ENCODE measurements at places on chromosomes 5 and 9. TPM values are rescaled to one million over a fixed set of nuclear protein-coding genes. Genes with fewer than 3 reads are reported as not detected.

DNA sequence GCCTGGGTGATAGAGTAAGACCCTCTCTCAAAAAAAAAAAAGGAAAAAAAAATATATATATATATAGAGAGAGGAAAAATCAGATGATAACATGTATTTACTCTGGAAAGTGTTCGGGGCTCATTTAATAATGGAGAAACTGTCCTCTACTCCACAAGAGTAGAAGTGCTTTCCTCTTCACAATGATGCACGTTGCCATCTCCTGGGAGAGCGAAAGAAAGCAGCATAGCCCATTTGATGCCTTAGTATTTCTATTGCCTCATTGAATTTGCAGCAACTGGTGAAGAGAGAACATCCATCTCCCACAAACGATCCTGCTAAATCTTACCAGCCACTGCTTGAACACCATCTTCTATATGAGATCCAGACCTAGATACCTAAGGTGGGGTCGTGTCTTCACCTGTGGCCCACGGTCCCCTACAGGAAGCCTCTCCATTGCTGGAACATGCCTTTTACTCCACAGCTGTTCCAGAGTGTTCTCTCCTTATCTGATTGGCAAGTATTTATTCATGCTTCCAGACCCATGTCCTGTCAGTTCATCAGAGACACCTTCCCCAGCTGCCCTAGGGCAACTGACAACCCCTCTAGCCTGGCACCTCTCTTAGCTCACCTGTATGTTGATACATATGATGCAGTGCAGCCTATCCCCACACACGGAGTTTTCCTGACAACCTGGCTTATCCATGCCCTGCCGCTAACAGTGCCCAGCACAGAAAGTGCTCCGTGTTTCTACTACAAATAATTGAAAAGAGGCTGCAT lies 115.3 kb downstream of the MARCHF11 start:
- no peak overlapping the region for H3K4me3 ChIP-seq
- no peaks in the 10 kb centered on the region for H3K36me3 ChIP-seq
- H3K27me3 ChIP-seq, result no peaks in the 10 kb centered on the region

- peaks cover 86% of the 10 kb centered on the region for H3K36me3 ChIP-seq
- no peak overlapping the region for H3K27ac ChIP-seq
- peaks cover 10% of the 10 kb centered on the region for H3K4me1 ChIP-seq
Observed at GRCh38 chr5:150046031-150046430, 40.3 kb downstream of the CSF1R start.

NEUROG1 gene
- polyA plus RNA-seq, result not detected

DNA sequence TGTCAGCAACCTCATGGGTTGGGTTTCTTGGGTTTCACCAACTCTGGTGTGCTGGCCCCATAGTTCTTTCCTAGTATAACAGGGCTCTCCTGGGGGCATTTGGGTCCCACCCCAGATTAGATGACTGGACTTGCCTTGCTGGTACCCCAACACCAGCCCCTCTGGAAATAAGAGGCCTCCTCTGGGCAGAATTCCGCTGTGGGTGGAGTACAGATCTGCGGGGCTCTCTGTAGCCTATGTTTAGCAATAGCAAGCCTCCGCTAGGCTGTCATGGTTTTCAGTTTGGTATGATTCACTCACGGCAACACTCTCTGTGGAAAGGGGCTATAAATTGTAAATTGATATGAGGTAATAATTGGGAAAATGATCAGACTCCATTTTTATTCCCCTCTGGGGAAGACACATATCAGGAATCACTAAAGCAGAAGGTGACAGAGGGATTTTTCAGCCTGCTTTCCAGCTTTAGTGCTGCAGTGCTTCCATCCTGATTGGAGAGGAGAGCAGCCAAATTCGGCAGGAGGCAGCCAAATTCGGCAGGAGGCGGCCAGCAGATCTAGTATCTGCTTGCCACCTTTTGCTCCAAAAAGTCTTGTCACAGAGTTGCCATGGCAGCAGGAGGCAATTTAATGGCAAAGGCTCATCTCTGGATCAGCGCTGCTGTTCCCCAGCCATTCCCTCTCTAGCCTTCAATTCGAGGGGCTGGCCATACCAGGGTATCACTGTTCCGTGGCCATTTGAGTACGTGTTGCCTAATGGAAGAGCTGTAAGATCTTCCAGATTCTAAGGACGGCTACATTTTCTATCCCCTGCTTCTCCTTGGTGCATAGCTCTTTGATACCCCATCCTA lies 84.6 kb downstream of the SLC44A1 start:
- H3K4me1 ChIP-seq, result no peaks in the 10 kb centered on the region
- peak; percentile 37 for DNase-seq
- no peak overlapping the region for H3K27ac ChIP-seq
- H3K36me3 ChIP-seq, result no peaks in the 10 kb centered on the region

DNA sequence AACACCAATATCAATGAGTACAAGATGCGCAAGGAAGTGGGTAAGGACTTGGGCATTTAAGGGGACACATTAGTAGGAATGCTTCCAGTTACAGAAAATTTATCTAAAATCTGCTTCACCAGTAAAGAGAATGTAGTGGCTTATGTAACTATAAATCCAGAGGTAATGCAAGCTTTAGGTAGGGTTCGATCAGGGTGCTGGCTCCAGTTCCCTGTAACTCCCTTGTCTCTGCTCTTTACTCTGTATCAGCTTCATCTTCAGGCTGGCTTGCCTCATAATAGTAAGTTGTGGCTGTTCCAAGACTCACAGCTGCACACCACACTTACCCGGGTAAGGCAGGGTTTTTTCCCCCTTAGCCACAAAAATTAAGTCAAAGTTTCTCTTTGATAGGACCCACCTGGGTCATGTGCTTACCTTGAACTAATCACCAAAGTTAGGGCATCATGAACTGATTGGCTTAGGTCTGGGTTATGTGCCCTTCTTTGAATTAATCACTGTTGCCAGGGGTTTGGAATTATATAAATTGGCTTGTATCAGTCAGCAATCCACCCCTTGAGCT lies 35.5 kb downstream of the ARHGEF37 start:
- no peaks in the 10 kb centered on the region for H3K36me3 ChIP-seq
- H3K4me1 ChIP-seq, result peaks cover 11% of the 10 kb centered on the region
- no peak overlapping the region for H3K27ac ChIP-seq
- H3K27me3 ChIP-seq, result no peaks in the 10 kb centered on the region
- no peak for DNase-seq

- peak; percentile 11 for DNase-seq
- H3K27me3 ChIP-seq, result peaks cover 10% of the 10 kb centered on the region
- H3K4me1 ChIP-seq, result peaks cover 33% of the 10 kb centered on the region
- peaks cover 11% of the 10 kb centered on the region for H3K36me3 ChIP-seq
Observed at GRCh38 chr9:136806631-136807201, 1.0 kb upstream of the RABL6 start.

ZNF618 gene
- polyA plus RNA-seq, result 16.2 TPM

ORM1 gene
- 2.6 TPM for polyA plus RNA-seq

DNA sequence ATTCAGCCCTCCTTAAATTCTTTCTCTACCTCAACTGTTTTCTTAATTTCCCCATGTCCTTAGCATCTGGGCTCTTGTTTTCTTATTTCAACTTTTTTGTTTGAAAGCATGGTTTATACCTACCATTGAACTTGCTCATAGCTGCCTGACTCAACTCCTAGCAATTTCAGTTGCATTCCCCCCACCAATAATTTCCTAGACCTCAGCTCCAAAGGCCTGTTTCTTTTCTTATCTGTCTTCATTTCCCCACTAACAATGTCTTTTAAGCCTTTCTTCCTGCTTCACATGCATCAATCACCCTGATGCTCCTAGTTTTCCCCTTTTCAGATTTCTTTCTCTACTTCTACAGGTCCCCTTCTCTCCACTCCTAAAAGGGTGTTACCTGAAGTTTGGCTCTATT lies 129.7 kb upstream of the PDE4D start:
- H3K27ac ChIP-seq, result no peak overlapping the region
- no peak for DNase-seq
- H3K4me3 ChIP-seq, result no peak overlapping the region
- no peaks in the 10 kb centered on the region for H3K4me1 ChIP-seq

GRCh38 chr9:130296783-130297055 lies 31.2 kb downstream of the HMCN2 start:
- H3K27me3 ChIP-seq, result peaks cover 21% of the 10 kb centered on the region
- H3K4me3 ChIP-seq, result no peak overlapping the region
- peaks cover 14% of the 10 kb centered on the region for H3K4me1 ChIP-seq
- DNase-seq, result no peak
- H3K36me3 ChIP-seq, result no peaks in the 10 kb centered on the region

PTGES2 gene
- polyA plus RNA-seq, result 40.4 TPM

- no peaks in the 10 kb centered on the region for H3K36me3 ChIP-seq
- no peak overlapping the region for H3K4me3 ChIP-seq
- H3K27me3 ChIP-seq, result peaks cover 2% of the 10 kb centered on the region
- no peaks in the 10 kb centered on the region for H3K4me1 ChIP-seq
- DNase-seq, result no peak
Observed at GRCh38 chr5:133229931-133230664, 178.3 kb downstream of the HSPA4 start.

DNA sequence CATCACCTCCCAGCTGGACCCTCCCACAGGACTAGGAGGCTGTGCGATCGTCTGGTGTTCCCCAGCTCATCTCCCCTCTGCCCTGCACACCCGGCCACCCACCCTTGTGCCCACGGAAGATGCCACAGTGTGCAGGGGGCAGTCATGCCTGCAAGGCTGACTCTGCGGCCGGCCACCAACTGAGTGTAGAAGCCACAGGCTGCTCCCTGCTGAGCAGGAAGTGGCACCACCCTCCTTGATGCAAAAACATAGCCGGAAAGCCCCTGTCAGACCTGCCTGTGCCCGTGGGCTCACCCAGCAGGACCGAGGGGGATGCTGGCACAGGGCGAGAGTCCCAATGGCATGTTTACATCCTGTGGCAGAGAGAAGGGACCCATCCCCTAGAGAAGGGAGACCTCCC lies 40.3 kb upstream of the SLC12A7 start:
- peaks cover 11% of the 10 kb centered on the region for H3K4me1 ChIP-seq
- H3K27me3 ChIP-seq, result peaks cover 46% of the 10 kb centered on the region
- no peak overlapping the region for H3K27ac ChIP-seq
- no peak for DNase-seq
- no peaks in the 10 kb centered on the region for H3K36me3 ChIP-seq

MYOT gene
- polyA plus RNA-seq, result 165 TPM

GRCh38 chr5:24923400-24923799 lies 278.6 kb upstream of the CDH10 start:
- H3K27ac ChIP-seq, result no peak overlapping the region
- no peaks in the 10 kb centered on the region for H3K4me1 ChIP-seq
- DNase-seq, result no peak
- H3K27me3 ChIP-seq, result no peaks in the 10 kb centered on the region

- DNase-seq, result no peak
- no peak overlapping the region for H3K4me3 ChIP-seq
- no peak overlapping the region for H3K27ac ChIP-seq
- no peaks in the 10 kb centered on the region for H3K27me3 ChIP-seq
Observed at GRCh38 chr5:98917433-98917832, 11.4 kb downstream of the CHD1 start.

CYFIP2 gene
- 7.3 TPM for polyA plus RNA-seq

RNF208 gene
- 3.7 TPM for polyA plus RNA-seq

DNA sequence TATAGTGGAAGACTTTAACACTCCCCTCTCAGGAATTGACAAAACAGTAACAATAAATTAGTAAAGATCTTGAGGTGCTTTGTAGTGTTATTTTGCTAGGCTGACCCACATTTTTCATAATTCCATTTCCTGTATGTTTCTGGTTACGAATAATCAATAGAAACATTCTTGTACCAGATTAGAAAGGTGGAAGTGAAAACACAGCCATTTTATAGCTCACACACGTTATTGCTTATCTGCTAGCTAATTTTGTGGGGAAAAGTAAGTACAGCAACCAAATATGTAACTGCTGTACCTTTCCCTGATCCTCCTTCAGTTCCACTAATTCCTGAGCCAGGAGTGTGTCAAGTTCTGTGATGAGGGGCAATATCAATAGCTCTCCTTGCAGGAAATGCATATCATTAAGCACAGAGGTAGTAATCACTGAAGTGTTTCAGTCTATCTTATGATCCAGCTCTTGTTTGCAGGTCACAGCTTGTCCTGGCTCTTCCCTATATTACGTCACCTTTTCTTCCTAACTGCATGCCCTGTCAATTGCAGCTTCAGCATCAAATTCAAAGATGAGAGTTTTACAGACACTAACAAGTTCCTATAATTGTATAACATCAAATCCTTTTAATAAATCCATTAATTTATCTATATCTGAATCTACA lies 59.4 kb downstream of the MINAR2 start:
- no peak for DNase-seq
- no peaks in the 10 kb centered on the region for H3K36me3 ChIP-seq
- H3K27me3 ChIP-seq, result no peaks in the 10 kb centered on the region
- no peak overlapping the region for H3K27ac ChIP-seq
- H3K4me3 ChIP-seq, result no peak overlapping the region

DNA sequence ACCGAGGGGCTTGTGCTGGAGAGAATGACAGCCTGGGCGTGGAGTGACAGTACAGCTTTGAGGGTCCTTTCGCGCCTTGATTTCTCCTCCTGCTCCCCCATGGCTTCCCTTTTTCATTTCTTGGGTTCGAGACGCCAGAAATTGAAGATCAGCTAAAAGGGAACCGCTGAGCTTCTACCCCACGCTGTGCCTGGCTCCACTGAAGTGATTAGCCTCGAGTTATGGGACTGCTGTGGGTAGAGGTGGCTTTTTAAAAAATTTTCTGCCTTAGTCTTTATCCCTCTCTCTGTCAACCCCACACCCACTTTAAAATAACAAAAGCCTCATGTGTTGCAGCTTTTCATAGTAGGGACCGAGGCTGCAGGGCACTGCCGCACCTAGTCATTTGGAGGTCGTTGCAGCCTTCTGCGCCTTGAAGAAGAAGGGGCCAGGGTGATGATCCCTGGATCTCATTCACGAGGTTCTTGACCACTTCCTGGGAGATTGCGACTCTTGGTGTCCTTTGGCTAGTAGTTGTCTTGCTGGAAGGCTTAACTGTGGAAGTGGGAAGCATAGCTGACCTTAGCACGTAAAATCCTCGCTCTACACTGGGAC lies 603 bp downstream of the PPIP5K2 start:
- H3K4me1 ChIP-seq, result peaks cover 7% of the 10 kb centered on the region
- H3K4me3 ChIP-seq, result peak overlapping the region; percentile 86
- no peaks in the 10 kb centered on the region for H3K27me3 ChIP-seq
- DNase-seq, result peak; percentile 46
- peaks cover 3% of the 10 kb centered on the region for H3K36me3 ChIP-seq
- H3K27ac ChIP-seq, result peak overlapping the region; percentile 98

DNA sequence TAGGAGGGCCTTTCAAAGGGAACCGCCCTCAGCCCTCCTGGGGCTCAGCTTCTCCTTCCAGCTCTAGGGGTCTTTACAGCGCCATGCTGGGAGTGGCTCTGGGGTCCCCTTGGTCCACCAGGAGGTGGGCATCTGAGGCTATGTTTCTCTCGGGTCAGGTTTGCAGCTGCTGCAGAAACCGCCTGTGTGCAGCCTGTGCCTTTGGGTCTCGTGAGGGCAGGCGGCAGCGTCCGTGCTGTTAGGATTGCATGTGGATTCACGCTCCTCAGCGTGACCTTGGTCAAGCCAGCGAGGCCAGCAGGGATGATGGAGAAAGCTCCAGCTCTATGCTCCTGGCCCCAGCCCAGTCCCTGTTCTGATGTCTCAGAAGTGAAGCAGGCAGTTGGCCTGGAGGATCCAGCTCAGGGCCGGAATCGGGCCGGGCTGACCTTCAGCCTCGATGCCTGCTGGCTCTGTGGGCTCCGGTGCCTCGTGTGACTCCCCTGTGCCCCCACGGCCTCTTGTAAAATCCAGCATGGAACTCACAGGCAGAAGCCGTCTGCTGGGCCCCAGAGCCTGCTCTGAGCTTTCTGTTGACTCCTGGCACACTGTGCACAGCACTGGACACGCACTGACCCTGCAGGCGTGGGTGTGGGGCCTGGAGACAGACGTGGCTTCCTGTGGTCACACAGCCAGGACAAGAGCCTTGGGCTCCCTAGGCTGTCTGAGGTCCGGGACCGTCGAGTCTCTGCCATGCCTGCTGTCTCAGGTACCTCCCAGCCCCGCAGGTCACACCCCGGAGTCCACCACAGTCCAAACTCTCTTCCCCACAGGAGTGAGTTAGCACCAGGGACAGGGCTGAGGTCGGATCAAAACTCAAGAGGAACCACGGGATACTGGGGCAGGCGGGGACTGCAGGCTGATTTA lies 54.3 kb downstream of the TRIP13 start:
- peaks cover 35% of the 10 kb centered on the region for H3K4me1 ChIP-seq
- no peak overlapping the region for H3K27ac ChIP-seq
- no peak for DNase-seq

Data from muscle of leg (tissue), 16 donors.